ENCODE measurements at places on chromosomes 3 and 15. TPM values are rescaled to one million over a fixed set of nuclear protein-coding genes. Genes with fewer than 3 reads are reported as not detected.

DNA sequence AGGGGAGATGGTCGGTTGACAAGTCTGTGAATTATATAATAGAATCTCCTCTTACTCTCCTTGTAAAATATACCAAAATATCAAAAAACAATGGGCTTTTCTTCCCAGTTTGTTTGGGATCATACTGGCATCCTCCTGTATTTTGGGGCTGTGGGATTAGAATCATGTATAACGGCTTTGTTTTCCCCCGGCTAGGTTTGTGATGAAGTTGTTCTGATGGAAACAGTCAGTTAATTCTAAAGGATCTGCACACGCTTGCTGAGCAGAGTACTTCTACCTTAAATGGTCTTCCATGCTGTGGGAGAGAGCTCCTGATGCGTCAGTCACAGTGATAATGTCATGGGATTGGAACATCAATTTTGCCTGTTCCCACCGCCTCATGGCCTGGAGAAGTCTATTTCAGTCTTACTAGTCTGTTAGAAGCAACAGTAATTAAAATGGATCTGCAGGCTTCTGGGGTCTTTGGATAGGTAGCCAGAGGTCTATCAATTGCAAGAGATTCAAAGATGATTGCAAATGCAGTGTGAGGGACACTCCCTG, 81.3 kb downstream of the ITPR1 start:
- no peak for DNase-seq

The CLRN1 gene
- total RNA-seq, result not detected

- DNase-seq, result peak; percentile 63
Measured at GRCh38 chr3:194487289-194488054, 670 bp upstream of the ATP13A3 start.

DNA sequence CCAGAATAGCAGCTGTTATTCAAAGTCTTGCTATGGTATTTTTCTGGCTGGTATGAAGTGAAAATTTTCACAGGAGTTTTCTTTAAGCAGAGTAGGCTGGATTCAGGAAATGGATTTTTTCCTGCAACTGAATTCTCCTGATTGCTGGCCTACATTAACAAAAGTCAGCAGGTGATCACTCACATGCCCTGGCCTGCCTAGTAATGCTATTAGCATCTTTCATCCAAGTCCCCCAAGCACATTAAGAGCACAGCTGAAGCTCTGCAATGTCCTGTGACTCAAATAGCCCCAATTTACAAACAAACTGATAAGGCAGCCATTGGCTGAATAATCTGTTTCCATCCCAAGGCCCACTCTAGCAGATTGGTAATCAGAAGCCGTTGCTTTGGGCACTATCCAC, 688.3 kb upstream of the LMCD1 start:
- no peak for DNase-seq

DNA sequence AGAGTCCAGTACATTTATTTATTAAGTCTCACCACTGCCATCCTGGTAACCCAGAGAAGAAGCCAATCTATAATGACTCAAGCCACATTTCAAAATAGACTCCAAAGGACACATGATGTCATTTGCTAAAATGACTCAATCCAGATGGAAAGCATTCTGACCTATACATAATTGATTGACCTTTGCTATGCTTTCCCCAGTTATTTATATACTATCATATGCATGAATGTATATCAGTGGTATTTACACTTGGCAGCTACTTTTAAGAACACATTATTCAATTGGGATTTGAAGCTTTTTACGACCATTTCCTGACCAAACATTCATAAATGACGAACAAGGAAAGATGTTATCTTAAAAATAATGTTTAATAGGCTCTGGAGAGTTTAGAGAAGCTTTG, 297.2 kb downstream of the FHIT start:
- no peak for DNase-seq

DNA sequence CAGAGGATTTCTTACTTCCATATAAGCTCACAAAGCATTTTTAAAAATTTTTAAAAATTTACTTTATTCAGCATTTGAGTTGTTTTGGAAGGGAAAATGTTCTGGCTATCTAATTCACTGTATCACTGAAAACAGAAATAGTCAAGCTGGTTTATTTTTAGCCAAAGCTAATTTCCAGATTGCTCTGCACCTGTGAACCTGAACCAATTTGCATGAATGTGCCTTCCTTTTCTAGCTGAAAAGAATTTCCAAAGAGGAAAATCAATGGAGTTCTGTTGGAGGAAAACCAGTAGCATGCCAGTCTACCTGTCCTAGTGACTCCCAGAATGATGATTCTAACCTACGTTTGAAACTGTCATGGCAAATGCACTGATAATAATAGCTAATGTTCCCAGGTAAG, 134.2 kb upstream of the LIPC start:
- DNase-seq, result no peak

The RASL12 gene
- total RNA-seq, result not detected

GRCh38 chr3:100086401-100086800, 27.9 kb downstream of the FILIP1L start:
- no peak for DNase-seq

GRCh38 chr15:70923311-70924080, 30.9 kb downstream of the LRRC49 start:
- no peak for DNase-seq
